ENCODE measurements at places on chromosomes 4 and X.

DNA sequence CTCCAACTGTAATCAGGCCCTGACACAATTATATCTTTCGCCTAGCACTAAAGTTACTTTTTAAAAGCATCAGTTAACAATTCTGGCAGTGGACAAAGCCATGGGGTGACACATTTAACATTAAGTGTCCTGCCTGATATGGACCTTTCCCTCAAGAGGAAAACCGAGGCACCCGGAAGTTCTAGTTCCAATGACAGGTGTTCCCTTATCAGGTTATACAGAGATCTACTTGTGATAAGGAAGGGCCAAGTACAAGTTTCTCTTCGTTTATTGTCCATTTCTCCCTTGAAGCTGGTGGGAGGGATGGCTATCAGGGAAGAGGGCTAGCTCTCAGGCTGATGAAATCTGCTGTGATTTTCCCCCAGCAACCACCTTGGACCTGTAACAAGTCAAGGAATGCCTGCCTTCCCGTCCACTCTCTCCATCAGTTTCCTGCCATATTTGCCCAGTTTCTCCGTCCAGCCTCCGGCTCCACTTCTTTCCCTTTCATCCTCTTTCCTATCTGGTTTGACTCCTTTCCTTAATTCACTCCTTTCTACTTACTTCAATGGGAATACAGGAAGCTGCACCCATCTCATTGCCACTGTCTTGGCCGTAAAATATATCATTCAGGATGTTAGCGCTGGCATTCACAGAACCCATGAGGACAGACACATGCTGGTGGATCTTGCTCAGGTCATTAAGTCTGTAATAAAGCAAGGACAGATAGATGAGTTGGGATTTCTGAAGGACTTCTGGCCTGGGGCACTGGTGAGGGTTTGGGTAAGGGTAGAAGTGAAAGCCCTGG, 95.0 kb downstream of the DGKK start:
- no peak for DNase-seq

GRCh38 chrX:56726605-56727004, 2.4 kb upstream of the NBDY start:
- no peak for DNase-seq

DNA sequence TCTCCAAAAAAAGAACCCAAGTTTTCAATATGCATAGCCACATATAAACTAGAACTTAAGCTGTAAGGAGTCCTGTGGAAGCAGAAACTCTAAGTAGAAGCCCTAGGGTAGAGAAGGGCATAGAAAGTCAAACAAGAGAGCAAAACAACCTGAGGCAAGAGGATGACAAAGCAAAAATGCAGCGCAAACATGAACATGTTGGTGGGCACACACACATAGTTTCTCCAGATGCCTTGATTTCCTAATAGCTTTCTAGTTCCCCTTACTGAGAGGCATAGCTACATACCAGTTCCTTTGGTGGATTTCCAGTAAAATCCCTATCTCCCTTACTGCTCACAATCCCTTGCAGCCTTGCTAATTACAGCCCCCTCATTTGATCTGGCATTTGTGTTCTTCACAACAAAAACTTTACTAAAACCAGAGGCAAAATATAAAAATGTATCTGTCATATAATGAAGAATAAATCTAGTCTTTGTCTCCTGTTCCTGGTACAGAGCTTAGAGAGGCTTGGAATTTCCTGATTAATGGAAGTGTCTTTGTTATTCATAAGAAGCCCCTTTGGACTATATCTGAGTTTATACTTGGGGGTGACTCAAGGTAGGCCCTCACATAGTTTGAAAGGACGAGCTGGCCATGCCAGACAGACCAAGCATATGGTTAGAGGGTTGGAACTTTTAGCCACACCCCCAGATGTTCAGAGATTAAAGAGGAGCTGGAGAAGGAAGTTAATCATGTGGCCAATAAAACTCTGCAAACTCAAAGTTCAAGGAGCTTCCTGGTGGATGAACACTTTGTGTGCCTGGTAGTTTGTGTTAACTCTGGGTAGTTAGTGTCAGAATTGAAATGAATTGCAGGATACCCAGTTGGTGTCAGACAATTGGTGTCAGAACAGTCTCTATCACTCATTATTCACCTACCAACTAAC, 52.7 kb upstream of the ZCCHC13 start:
- no peak for DNase-seq

GRCh38 chr4:185805262-185805802, 6.7 kb downstream of the SORBS2 start:
- DNase-seq: no peak

DNA sequence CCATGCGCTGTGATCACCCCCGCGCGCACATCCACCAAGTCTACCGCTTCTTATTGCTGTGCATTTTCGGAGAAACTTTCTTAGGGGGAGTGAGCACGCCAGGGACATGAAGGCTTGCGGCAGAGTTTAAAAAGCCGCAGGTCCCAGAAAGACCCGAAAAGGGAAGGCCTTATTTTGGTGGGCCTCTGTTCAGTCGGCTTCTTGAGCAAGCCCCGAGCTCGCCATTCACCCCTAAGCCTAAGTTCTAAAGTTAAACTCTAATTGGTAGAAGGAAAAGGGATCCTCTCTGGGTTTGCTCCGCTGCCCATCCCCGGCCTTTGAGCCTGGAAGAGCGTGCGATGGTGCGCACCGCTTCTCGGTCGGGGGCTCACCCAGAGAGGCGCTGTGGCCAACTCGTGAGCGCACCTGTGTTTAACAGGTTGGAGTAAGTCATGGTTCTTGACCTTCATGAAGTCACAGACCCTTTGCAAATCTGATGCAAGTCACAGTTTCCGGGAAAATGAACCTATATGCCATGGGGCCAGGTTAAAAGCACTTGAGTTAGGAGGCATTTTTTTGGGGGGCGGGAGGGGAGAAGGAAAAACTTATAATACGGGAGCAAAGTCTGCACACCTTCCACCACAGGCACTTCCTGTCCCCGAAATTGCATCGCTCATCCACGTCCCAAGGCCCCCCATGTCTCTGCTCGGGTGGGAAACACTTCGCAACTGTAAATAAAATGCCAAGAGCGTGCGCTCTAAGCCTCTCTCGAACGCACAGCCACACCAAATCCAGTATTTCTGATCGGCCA, 1.9 kb downstream of the PHOX2B start:
- no peak for DNase-seq

GRCh38 chrX:43968359-43968781, 4.8 kb downstream of the NDP start:
- no peak for DNase-seq

- DNase-seq: no peak
These were observed 175.0 kb upstream of the MTMR8 start for GRCh38 chrX:64570204-64570603.
